ENCODE measurements at places on chromosomes 7 and 10. TPM values are rescaled to one million over a fixed set of nuclear protein-coding genes. Genes with fewer than 3 reads are reported as not detected.

GRCh38 chr7:132993377-132994013, 88.4 kb downstream of the CHCHD3 start:
- no peak for DNase-seq

GRCh38 chr10:6780008-6780677, 200.1 kb upstream of the PRKCQ start:
- DNase-seq, result no peak

The FGL2 gene
- total RNA-seq, result 8.1 TPM

- DNase-seq, result no peak
Measured at GRCh38 chr7:85669225-85669624, 482.4 kb upstream of the SEMA3D start.

- no peak for DNase-seq
Measured at GRCh38 chr7:101240226-101241014, 2.8 kb upstream of the CLDN15 start.

The MRLN gene
- total RNA-seq, result not detected

The PARD3 gene
- 0.79 TPM for total RNA-seq

- DNase-seq, result no peak
Measured at GRCh38 chr7:17520941-17521340, 222.5 kb downstream of the AHR start.

DNA sequence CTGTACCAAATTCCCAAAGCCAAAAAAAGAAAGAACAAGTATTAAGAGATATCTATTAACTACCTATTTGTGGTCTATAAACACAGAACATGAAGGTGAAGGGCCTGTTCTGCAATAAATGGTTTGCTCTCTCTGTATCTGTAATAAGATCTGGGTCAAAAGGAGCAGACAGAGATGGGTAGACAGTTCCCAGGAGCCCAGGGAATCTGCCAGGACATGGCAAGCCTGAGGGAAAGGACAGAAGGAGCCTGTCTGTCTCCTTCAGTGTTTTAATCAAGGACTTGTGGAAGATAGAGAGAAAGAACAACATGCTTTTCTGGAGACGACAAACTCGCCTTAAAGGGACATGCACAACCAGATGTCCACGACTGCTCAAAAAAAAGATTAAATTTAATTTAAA, 165.7 kb downstream of the ELMO1 start:
- DNase-seq, result no peak

DNA sequence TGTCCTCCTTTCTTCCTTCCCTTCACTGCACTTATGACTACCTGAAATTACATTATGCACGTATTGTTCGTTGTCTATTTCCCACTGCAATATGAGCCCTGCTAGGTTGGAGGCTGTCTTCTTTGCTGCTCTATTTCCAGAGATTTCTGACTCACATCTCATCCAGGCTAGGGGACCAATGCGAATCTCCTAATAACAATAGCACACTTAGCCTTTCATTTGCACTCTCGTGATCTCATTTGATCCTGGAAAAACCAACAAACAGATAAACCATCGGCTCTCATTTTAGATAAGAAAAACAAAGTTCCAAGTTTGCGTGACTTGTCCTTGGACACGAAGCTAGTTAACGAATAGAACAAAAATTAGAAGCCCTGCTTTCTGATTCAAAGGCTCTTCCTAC, 1.4 kb downstream of the ZNF438 start:
- DNase-seq, result no peak

The PRKAG2 gene
- 43.0 TPM for total RNA-seq

The ZNF467 gene
- total RNA-seq, result 1.1 TPM

GRCh38 chr7:39624935-39625694, 1.7 kb downstream of the RALA start:
- no peak for DNase-seq

DNA sequence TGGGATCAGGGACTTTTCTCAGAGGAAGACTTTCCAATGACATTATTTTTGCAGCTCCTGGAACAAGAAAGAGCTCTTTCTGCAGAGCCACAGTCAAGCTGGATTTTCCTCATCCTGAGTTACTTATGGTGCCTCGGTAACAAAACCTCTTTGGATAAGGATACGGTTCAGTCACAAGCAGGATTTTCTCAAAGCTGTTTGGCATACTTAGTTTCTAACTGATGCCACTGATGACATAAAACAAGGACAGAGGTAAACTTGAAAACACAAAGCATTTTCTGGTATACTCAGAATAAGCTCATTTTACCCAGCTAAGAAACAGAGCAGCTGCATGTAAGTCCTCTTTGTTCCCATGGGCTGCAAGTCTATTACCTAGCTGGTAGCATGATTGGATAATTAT, 340.9 kb upstream of the MEOX2 start:
- no peak for DNase-seq

The SPDYE2 gene
- 0.39 TPM for total RNA-seq

The PIP gene
- not detected for total RNA-seq

- DNase-seq, result no peak
Measured at GRCh38 chr10:5737352-5737751, 52.7 kb downstream of the TASOR2 start.

- DNase-seq, result peak; percentile 47
Measured at GRCh38 chr10:43076876-43077420, at the start of gene RET. Gene RET (plus strand): TSS chr10:43077069. CDS start chr10:43077259, 190 bp downstream.

Data from CD4-positive, CD25-positive, alpha-beta regulatory T cell (primary cell).